Heart right ventricle (tissue), 16 donors: ENCODE measurements at places on chromosomes 13 and 19.
A peak's percentile ranks its signal among the peaks of the same experiment; 100 is the strongest.

DNA sequence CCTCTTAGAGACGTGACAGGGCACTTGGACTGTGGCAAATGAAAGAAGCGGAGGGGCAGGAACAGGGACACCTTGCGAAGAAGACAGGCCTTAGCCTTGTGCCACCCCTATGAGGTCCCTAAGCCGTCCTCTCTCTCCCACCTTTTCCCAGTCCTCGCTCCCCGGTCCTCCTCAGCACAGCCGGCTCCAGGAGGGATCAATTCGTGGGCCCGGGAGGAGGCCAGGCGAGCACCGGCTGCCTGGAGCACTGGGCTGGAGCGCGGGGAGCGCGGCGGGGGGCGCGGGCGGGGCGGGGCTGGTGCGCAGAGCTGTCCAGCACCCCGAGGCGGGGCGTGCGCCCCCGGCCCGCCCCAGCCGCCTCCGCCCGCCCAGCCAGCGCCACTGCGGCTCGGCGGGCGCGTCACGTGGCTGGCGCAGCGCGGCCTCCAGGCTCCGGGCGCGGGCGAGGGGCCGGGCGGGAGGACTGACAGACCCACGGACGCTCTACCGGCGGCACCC is at the start of gene LRP3:
LRP3 (plus strand) TSS at position 466 of the 498 bp plus-strand sequence. CDS start 456 bp downstream, outside the sequence.
- peak; percentile 27 for DNase-seq

DNA sequence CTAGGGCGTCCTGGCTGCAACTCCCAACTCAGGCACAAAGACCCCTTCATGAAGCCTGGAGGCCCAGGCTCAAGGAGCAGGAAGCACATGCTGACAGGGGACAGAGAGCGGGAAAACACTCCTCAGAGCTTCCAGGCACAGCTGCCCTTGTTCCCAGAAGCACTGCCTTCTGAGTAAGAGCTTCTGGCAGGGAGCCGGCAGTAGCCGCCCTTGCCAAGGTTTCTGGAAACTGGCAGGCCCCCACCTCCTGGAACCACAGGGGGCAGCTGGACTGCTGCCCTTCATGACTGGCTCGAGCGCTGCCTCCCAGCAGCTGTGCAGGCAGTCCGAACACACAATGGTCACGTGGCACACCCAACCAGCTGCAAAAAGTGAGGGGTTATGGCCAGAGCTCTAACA is 33.6 kb upstream of the EPHX3 start:
- peak; percentile 91 for DNase-seq

- no peak for DNase-seq
These were observed 26.6 kb downstream of the SIGLEC7 start for GRCh38 chr19:51168564-51169282.

DNA sequence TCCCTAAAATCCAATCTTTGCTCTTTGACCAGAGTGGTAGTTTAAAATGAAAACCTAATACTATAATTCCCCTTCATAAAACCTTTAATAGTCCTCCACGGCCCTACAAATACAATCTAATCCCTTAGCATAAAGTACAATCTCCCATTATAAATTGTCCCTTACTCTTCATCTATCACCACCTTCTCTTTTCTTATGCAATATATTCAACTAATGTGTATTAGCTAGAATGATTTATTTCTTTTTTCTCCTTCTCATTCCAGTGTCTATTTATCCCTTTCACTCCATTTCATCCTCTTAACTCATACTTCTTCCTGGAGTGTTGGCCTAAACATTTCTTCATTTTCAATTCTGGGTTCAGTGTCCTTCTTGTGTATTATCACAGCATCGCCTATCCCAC is 872.1 kb upstream of the PCDH20 start:
- no peak for DNase-seq

DNA sequence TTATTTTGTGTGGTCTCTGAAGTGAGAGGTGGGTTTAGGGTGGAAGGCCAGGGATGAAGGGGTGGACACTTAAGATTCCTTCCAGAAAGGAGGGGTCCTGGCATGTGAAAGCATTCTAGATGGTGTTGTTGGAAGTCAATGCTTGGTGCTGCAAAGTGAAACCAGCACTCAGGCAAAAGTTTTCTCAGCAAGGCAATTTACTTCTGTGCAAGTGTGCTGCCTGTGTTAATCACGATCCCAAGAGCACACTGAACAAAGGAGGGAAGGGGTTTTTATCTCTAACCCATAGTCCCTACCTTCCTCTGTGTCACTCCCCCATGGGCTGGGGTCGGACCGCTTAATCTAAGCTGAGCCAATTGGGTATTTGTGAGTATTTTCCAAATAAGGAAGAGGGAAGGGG is 1.3 kb downstream of the ZNF134 start:
- no peak for DNase-seq

- no peak for DNase-seq
These were observed 24.7 kb downstream of the SUCLA2 start for GRCh38 chr13:47976325-47976724.

DNA sequence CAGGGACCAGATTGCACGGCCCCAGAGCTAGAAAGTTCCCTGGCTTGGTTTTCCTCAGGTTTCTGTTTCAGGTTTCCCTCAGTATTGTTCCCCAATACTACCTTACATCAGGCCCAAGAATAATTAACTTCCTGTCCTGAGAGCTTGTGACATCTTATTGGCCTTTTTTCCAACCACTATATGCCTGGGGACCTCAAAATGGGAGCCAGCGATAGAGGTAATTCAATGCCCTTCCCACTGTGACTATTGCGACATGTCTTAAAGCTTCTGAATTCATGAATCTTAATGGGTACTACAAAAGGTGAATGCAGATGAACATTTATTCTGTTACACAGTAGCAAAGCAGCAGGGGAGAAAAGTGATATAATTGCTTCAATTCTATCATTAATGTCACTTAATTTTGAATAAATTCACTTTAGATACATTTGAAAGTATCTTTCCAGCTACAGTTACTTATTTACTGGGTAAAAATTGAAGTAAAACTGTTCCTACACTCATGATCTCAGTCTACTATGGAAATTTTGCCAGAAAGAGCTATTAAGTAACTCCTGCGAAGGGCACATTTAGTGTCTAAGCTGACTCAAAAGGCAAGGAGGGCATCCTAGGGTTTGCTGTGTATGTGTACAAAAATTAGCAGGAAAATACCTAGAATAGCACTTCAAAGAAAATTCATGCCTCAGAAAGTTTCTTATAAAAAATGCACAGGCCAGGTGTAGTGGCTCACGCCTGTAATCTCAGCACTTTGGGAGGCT is 4.1 kb downstream of the CRYL1 start:
- no peak for DNase-seq

DNA sequence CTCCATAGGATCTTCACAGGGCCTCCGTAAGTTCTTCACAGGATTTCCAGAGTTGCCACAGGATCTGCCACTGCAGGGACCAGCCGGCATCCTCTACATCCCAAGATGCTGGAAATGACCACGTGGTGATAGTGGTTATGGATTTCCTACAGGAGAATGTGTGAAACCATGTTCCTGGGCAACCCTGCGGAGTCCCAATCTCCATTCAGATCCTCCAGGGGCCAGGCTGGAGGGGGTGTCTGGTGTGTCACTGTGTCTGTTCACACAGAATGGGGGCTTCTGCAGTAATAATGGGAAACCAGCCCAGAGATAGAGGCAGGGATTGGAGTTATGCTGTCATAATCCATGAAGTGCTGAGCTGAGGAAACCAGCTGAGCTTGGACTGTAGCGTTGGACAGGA is 8.6 kb downstream of the LILRA6 start:
- no peak for DNase-seq

- no peak for DNase-seq
These were observed 65.1 kb downstream of the FLT1 start for GRCh38 chr13:28429685-28430290.

GRCh38 chr19:56245121-56245740 is 27.3 kb upstream of the EDDM13 start:
- no peak for DNase-seq

GRCh38 chr13:41917641-41918040 is 43.3 kb downstream of the VWA8 start:
- no peak for DNase-seq

DNA sequence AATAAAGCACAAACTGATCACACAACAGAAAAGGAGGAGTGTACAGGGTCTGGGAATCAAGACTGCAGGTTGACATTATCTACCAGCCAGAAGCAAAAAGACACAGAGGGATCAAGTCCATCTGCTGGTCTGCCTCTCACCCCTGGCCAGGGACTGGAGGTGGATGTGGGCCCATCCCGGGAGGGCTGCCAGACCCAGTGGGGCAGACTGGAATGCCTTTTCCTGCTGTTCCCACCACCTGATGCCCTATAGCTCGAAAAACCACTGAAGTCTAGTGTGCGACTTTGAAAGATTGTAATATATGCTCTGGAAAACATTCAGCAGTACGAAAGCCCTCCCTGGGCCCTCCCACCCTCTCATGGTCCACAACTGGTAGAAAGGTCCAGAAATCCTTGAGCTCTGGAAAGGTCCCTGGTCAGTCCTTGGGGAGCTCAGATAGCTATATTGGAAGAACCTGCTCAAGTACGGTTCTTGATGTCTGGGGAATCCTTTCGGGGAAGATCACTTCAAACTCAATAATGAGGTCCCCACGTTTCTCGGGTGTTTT is 2.6 kb downstream of the DNAJB1 start:
- DNase-seq = no peak

GRCh38 chr13:106471957-106472543 is 63.4 kb downstream of the EFNB2 start:
- no peak for DNase-seq

DNA sequence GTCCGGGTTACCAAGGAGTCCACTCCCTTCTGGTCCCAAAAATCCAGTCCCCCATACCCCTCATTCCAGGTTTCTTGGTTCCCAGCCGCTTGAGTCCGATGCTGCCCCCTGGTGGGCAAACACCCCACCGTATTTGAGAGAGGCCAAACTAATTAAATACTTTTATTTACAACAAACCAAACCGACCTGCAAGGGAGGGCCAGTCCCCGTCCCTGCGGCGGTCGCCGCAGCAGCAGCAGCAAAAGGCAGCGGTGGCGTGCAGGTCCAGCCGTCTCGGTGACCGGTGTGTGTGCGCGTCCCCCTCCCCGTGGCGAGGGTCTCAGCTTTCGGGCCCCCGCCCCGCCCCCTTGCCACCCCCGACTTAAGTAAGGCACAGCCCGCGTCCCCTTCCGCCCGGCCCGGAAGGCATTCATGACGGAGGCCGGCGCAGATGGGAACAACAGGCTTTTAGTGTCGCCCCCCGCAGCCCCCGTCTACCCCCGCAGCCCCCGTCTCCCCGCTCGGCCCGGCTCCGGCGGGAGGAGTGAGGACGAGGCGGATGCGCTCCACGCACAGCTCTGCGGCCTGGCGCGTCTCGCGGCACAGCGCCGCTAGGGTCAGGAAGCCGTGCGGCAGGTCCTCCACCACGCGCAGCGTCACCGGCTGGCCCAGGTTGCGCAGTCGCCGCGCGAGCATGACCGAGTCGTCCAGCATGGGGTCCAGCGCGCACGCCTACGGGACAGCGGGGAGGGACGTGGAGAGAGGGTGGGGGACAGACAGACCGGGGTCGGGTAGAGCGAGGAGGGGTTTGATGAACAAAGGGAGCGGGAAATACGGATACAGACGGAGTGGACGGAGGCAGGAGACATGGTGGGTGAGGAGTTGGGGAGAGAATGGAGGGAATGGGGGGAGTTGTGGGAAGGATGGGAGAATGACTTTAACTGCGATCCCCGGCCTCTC is 11.5 kb upstream of the CNFN start:
- peak; percentile 83 for DNase-seq

DNA sequence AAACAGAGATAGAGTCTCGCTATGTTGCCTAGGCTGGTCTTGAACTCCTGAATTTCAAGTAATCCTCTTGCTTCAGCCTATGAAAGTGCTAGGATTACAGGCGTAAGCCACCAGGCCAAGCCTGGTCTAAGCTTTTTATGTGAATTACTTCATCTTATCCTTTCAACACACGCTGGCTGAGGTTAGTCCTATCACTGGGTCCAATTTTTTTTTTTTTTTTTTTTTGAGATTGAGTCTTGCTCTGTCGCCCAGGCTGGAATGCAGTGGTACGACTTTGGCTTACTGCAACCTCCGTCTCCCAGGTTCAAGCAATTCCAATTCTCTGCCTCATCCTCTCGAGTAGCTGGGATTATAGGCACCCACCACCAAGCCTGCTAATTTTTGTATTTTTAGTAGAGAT is 10.4 kb downstream of the MYO1F start:
- no peak for DNase-seq

- no peak for DNase-seq
These were observed 38.3 kb upstream of the KCTD4 start for GRCh38 chr13:45238945-45239795.

GRCh38 chr13:26910754-26911465 is 150.3 kb upstream of the GPR12 start:
- DNase-seq = no peak

DNA sequence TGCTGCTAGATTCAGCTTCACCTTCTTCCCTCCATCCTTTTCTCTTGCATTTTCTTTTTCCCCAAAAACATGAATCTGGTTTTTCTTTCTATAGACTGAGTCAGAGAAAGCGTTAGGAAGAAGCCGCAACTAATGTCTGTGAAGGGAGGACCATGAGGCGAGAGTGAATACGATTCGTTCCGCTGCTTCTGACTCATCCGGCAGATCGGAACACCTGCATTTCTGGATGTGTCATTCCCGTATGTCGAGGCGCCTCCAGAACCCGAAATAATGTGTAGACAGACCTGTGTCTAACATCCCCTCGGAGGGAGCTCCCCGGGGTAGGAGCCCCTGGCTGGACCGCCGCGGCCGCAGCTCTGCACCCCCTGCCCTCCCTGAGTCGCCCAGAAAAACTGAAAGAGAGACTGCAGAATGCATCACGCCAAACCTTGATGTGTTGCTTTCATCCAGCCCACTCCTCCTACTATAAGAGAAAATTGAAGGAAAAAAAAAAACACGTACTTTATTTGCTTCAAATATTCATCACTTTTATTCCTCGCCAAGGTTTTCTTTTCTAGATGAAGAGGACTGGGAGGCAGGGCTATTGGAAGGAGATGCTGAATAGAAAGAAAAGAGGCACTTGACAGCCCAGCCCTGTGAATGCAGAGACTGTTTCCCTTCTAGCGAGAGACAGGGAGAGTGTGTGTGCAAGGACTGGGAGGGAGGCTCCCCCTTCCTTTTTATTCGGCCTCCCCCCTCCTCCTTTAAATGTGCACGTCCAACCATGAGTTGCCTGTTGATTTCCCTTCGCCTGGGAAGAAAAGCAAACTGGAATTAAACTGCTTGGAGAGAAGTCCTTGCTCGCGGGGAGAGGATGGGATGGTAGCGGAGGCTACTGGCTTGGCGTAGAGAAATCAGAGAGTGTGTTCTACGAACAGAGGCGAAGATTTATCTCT is 616 bp upstream of the PCDH17 start:
- DNase-seq = peak; percentile 24

GRCh38 chr13:29319451-29319850 is 276.0 kb downstream of the SLC7A1 start:
- DNase-seq = no peak

DNA sequence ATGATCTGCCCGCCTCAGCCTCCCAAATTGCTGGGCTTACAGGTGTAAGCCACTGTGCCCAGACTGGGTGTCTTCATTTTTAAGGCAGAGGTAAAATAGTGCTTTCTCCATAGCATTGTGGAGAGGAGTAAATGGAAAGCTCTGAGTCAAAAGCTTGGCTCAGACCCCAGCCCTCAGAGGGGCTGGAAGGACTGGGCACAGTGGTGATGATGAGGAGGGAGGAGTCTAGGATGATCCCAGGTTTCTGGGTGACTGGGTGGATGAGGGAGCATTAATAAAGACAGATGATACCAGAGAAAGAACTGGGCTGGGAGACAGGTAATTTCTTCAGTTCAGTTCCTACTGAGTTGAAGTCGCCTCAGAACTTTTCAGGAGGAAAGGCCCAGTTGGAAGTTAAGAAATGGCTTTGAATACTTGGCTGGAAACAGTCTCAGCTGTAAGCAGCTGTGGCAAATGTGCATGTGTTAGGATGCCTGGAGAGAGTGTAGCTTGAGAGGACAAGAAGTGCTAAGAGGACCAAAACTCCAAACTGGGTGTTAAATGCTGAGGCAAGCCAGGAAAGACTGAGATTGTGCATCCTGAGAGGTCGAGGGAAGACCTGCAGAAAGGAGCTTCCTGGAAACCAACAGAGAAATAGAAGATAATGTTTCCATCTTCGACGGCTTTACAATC is 37.1 kb upstream of the MEDAG start:
- DNase-seq = no peak
